ENCODE measurements at places on chromosomes 12 and 14.

DNA sequence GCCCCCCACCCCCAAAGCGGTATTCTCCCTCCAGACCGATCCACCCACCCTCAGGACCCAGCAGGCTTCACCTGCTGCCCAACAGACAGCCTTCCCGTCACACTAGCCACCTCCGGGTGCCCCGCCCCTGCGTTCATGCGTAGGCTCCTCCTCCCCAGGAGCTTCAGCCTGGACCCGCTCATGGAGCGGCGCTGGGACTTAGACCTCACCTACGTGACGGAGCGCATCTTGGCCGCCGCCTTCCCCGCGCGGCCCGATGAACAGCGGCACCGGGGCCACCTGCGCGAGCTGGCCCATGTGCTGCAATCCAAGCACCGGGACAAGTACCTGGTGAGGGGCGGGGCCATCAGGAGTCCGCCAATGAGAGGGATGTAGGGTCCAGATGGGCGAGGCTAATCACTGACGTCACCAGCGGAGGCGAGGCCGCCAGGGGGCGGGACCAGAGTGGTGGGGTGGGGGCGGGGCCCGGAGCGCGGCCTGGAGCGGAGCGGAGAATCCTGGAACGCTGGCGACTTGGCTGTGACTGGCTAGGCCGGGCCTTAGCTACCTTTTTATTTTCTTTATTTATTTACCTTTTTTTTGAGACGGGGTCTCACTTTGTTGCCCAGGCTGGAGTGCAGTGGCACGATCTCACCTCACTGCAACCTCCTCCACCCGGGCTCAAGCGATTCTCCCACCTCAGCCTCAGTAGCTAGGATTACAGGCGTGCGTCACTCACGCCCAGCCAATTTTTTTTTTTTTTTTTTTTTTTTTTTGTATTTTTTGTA lies 4.4 kb downstream of the TNS2 start:
- DNase-seq = peak; percentile 92

DNA sequence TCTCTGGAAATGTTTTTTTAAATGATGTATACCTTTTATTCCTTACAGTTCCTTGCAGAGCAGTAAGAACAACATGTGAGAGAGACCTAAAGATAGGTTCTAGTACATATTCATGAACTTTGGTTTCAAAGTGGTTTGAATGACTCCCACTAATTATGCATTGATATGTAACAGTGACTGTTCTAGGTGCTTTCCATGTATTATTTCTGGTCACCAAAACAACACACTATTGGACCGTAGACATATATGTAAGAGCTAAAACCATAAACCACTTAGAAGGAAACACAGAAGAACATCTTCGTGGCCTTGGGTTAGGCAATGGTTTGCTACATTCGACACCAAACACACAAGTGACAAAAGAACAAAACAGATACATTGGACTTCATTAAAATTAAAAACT lies 37.9 kb downstream of the SOX5 start:
- no peak for DNase-seq

DNA sequence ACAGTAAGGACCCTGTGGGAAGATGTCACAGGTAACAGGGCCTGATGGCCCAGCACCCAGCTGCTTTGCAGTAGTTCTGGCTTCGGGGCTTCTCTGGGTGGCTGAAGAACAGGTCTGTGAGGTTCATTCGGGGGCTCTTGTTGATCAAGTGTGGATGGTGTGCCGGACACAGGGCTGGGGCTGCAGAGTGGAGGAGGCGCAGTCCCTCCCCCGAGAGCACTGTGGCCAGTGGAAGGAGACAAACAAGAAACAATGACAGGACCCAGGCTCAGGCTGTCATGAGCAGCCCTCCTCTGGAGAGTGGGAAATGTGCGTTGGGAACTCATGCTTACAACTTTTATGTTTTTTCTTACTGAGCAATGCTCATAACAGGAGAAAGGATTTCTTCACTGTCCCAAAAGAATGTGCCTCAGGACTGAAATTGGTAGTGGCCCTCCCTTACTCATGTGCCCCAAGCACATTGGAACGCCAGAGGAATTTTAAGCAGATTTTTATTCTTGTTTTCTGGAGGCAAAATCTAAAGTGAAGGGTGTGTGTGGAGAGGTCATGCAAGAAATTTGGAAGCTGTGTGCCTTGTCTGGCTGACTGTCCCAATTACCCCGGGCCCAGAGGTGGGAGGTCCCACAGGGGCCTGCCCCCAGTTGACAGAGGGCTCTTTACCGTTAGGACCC lies 233.8 kb downstream of the CACNA1C start:
- no peak for DNase-seq

GRCh38 chr14:42222924-42223471 lies 616.3 kb downstream of the LRFN5 start:
- DNase-seq = no peak

GRCh38 chr12:122078141-122079032 lies at the start of gene MLXIP:
TSS of gene MLXIP (plus strand) at chr12:122078756. CDS start at chr12:122078854, 98 bp downstream.
- peak; percentile 86 for DNase-seq

GRCh38 chr12:119992129-119992705 lies 3.2 kb downstream of the BICDL1 start:
- DNase-seq = no peak

GRCh38 chr14:104957146-104958113 lies 20.7 kb downstream of the AHNAK2 start:
- DNase-seq = no peak

GRCh38 chr12:120581998-120582397 lies 796 bp upstream of the POP5 start:
- DNase-seq = no peak

DNA sequence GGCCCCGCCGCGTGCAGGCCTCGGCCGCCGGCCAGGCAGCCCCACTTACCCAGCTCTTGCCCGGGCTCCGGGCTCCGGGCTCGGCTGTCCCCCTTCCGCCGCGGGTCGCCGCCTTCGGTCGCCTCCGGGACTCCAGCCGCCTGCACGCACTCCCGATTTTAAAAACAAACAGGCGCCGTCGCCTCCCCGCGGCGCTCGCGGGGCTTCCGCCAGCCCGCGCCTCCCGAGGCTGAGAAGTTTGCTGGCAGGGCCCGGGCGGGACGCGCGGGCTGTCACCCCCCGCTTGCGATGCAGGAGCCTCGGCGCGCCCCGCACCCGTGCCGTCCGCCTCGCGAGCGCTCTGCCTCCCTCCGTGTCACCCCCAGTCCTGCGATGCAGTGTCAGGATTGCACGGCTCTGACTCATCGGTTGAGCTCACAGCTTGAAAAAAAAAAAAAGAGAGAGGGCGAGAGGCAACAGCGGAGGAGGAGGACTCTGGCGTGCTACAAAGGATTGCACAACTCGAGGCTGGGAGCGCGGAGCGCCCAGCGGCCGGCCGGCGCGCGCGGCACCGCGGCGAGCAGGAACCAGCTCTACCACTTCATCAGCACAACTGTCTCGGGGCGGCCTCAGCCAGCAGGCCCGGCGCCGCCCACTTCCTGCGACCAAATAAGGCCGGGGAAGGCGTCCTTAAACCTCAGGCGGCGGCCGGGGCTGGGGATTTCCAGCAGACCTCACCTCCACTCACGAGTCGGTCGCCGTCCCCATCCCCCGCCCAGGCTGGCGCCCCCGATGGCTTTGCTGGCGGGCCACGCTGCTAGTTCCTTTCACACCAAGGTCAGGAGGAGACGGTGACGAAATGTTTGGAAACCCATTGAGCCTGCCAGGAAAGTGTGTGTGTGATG lies 45.8 kb upstream of the PNMA1 start:
- DNase-seq = peak; percentile 98

DNA sequence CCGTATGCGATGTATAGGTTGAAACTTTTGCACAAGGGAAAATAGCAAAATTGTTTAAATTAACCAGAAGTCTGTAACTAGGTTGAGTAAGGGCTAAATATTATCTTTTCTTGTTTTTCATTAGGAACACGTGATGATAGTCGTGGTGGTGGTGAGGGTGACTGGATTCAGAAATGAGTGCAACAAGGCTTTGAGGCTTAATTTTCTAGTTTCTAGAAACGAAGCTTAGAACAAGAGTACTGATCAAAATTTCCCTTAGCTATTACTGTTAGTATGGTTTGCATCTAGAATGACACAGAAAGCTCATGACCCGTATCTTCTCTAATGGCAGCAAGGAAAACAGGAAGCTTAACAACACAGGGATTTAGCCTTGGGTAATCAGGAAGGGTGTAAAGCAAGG lies 7.0 kb downstream of the SLIRP start:
- DNase-seq = no peak

DNA sequence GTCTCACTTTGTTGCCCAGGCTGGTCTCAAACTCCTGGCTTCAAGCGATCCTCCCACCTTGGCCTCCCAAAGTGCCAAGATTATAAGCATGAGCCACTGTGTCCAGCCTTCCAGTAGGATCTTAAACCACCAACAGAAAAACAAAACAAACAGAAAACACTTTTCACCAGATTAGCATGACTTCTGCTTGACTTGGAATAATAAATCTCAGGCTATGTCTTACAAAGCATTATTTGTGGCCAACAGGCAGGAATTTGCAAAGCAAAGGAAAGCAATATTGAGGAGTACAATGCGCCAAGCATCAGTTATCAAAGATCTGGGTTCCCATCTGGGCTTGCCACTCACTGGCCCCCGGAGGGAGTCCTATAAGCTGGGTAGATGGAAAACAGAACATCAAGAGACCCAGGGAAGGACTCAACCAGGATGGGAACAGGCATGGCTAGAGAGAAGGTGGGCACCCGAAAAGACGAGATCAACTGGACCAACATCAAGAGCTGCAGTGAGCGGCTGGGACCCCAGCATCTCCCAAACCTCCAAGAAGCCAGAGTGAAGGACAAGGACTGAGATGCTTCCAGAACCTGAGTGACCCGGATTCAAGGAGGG lies 101.2 kb downstream of the TMEM30B start:
- DNase-seq = no peak

- DNase-seq = no peak
These were observed 6.2 kb upstream of the SYCP3 start for GRCh38 chr12:101745481-101745880.

- no peak for DNase-seq
These were observed 20.0 kb upstream of the FICD start for GRCh38 chr12:108495054-108495453.

GRCh38 chr12:131408036-131408365 lies 302.9 kb upstream of the SFSWAP start:
- no peak for DNase-seq

- DNase-seq = no peak
These were observed 4.9 kb upstream of the WASHC4 start for GRCh38 chr12:105102673-105103072.

GRCh38 chr12:50057896-50058670 lies 687 bp downstream of the ASIC1 start:
- DNase-seq = no peak

DNA sequence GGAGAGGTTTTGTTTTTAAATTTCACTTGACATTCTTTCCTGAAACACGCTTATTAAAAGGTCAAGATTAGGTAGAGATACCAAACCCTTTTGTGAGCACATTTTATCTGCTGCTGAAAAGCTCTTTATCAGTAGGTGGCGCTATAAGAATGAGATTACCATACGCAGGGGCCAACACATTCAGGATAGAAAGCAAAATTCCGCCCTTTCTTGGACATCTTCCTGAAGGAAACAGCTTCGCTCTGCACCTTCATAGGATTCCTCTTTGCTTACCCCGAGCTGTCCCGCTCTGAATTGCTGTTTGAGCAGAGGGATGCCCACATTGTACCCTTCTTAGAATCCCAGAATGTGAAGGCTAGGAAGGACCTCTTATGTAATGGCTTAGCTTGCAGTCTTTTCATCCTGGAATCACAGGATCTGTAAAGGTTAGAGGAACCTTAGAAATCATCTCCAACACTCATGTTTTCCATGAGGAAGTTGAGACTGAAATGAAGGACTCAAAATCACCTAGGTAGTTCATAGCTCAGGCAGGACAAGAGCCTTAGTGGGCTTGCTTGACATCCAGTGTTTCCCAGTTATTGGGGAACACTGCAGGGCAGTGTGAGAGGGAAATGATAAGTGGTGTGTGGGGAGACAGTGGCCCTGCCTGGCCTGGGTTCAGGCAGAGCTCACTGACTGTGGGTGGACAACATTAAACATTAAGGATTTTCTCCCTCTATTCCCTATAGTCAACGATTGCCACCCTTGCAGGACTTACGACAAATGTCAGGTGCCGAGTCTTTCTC lies 38.7 kb upstream of the CRY1 start:
- no peak for DNase-seq

DNA sequence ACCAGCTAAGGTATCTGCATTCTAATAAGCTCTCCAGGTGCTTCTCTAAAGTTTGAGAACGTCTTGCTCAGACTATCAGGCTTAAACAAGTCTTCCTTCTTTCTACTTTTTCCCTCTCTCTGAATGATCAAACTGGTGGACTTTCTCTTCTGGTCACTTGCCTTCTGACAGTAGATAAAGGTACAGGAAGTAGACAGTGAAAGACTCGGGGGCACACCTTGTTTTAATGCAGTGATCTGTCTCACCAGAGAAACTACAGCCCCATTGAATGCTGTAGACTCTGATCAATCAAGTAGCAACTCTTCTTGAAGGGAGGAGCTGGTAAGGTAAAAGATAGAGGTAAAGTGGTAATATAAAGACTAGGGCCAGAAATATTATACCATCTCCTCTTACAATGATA lies 48.1 kb upstream of the ATXN7L3B start:
- DNase-seq = no peak

DNA sequence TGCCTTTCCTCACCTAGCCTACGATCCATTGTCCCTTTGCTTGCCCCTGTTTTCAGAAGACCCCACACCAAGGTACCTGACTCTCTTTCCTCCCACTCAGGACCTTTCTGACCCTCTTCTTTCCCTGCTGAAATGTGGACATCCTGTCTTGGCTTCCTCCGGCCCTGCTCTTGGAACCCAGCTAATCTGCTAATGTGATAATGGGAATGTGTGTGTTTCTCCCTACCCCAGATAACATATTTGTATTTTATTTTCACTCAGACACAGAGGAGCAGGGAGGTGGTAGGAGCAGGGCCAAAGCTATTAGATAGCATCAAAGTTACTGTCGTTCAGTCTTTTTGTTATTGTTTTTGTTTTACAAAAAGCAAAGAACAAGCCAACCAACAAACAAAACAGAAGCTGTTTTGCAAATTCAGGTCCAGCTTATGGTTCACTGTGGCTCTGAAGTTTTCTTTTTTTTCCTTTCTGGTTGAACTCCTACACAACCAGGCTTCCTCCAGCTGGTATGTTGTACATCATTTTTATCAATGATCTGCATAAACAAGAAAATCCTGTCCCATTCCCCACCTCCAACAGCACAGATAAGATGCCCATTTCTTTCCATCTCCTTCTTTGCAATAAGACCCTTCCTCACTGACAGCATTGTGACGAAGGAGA lies 137.3 kb downstream of the C12orf75 start:
- DNase-seq = no peak
